ENCODE measurements at places on chromosomes 7 and 10.

- DNase-seq = no peak
Measured at GRCh38 chr7:137591421-137591837, 247.9 kb upstream of the PTN start.

DNA sequence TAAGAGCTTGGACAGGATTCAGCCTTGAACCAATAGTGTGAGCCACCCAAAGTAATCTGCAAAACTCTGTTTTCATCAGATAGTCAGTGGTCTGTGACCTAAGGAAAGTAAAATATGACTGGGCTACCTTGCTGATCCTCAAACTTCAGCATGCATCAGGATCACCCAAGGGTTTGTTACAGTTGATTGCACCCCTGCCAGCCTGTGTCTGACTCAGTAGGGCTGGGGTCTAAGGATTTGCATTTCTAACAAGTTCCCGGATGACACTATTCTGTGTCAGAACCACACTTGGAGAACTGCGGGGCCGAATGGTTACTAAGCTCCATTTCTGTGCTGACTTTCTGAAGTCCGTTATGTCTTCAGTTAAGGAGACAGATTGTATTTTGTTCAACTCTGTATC, 40.6 kb upstream of the TSPAN13 start:
- DNase-seq = no peak

GRCh38 chr7:41574377-41574776, 128.5 kb downstream of the INHBA start:
- DNase-seq = no peak

DNA sequence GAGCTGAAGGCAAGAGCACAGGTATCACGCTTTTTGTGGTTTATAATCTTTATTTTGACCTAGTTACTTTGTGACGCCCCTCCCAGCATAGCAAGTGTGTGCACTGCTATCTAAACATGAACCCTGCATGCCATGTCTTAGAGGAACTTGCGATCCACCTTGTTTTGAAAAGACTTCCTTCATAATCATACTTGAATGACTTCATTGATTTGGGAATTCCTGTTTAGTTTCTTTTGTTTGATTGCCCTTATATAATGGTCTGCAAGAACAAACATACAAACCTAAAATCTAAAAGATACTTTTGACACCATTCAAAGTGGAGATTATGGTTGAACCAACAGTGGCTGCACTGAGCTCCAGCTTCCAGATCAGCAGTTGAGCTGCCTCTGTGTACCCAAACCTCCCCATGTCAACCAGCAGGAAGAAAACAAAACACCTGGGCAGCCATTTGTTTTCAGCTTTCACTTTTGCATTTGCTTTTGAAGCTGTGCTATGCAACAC, 132.6 kb downstream of the CELF2 start:
- no peak for DNase-seq

DNA sequence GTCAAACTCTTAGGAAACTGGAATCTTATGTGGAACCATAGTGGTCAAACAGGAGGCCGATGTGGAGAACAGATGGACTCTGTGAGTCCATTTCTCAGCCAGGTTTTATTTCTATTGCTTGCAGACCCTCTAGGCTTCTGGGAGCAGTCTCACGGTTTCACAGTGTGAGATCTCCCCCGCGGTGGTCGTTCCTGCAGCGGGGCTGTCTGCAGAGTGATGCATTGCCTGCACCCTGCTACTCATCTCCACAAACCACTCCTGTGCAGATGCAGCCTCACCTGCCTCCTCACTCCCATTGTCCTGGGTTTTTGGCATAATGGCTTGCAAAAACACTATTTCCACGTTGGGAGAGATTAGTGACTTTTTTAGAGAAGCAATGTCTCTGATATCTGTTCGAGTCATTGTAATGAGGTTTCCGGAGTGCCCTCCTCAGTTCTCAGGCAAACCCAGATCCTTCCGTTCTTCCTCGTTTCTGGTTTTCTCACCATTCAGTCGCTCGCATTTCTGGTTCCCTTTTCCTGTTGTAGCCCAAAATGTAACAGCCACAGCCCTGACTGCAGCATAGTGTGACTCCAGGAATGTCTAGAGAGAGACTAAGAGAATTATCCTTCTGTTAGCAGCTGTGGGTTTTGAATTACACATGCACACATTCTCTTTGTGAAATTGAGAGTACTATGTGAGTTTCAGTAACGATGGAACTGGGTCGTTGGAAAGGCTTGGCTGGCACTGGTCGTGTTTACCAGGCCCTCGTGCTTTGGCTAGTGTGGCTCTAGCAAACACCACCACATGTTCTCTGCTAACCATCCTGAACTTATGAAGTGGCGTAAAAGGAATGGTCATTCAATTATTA, 30.2 kb downstream of the ACADSB start:
- no peak for DNase-seq

- no peak for DNase-seq
Measured at GRCh38 chr7:88224601-88225275, 4.9 kb upstream of the SRI start.

GRCh38 chr10:95445837-95446486, 115.2 kb downstream of the SORBS1 start:
- DNase-seq = no peak

DNA sequence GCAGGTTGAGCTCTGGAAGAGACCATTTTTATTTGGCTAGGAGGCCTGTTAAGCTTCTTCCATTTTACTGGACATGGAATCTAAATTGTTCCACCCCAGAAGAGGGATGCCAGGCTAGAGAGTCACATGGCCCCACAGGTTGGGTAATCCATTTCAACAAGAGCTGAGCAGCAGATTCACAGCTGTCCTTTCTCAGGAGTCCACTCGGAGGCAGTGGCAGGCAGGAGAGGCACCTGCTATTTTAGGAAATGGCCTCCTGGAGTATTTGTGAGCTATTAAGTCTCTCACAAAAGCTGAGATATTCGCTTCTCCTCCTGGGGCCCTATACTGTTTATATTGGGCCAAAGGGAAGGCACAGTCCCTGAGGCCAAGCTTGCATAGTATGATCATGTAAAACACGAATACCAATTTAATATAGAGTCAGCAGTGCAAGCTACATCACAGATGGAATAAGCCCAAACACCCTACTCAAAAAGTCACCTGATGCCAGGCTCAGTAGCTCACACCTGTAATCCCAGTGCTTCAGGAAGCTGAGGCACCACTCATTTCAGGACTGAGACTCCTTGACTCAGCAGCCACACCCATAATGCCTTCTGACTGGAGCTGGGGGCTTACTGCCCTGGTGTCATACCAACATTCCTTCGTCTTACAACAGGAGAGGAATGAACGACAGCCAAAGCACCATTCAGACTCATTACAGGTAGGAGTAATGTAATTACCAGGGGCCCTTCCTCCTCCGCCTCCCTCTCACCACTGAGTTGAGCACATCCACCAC, 124.1 kb downstream of the LMBR1 start:
- no peak for DNase-seq

- DNase-seq = no peak
Measured at GRCh38 chr10:45383682-45384330, 9.8 kb downstream of the ALOX5 start.

- DNase-seq = no peak
Measured at GRCh38 chr7:48052748-48053147, 17.4 kb downstream of the C7orf57 start.

- no peak for DNase-seq
Measured at GRCh38 chr10:125190414-125190813, 30.1 kb upstream of the CTBP2 start.

DNA sequence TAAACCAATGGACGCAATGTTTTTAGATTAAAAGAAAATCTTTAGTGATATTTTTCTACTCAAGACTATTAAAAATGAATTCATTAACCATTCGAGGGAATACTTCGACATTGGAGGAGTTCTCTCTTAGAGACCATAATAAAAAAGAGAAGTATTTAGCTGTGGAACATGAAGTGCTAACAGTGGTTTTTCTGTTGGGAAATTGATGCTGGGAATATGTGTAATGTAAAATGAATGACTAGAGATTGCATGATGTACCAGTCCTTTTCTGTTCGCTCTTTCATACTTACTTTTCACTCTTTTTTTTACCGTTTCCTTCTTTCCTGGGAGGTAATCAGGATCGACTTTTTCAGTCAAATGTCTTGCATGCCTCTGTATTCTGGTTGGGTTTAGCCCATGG, 41.3 kb downstream of the ST7 start:
- DNase-seq = no peak

GRCh38 chr7:85204496-85204895, 17.6 kb upstream of the SEMA3D start:
- DNase-seq = no peak

DNA sequence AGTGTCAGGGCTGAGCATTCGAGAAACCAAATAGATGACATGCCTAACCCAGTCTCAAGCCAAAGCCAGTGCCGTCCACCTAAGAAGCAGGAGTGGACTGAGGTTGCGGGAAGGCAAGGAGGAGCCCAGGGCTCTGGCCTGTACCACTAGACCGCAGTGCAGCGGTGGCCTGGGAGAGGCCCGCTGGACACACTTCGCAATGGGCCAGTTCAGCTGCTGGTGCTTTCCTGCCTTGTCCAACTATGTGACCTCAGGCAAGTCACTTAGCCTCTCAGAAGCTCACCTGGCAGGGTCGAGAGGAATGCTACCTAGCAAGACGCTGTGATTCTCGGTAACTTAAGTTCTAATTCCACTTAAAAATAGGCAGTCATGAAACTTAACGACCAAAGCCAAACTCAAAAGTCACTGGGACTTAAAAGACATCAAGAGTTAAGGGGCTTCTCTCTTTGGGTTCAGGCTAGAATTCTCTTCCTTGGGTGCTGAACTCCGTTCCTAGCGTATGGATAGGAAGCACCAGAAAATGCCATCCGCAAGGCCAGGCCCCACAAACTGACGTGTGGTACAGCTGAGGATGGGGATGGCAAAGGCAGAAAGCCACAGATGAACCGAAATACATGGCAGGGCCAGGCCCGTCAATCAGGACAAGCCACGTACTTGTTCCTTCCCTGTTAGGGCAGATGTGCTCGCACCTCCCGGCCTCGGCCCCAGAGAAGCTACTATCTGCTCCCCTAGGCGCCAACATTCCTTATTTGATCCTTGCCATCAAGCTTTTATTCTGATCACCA, 34.2 kb downstream of the CTBP2 start:
- DNase-seq = no peak

GRCh38 chr10:124324856-124325632, 93.7 kb downstream of the OAT start:
- DNase-seq = no peak

DNA sequence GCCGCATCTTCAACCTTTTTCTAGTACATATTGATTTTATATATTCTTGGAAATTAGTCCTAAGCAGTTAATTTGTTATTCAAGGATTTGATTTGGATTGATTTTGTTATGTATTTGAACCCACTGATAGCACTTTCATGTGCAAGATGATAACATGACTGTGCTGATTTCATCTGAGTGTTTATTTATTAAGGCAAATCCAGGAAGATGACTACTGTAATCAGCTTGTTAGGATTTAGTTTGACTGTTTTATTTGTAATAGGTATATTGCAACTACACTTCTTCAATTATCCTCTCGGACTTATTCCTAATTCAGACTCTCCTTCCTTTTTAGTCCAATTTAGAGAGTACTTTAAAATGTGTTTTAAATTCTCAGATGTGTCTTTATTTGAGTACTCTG, 75.1 kb upstream of the PRKG1 start:
- DNase-seq = no peak

- no peak for DNase-seq
Measured at GRCh38 chr10:48789486-48790456, 105.1 kb downstream of the WDFY4 start.

Data from activated CD4-positive, CD25-positive, alpha-beta regulatory T cell treated with anti-CD3 and anti-CD28 coated beads, Interleukin-2, amount 50 U/mL, for 16 hours (primary cell).